NCI-H187 treated with DMSO at 0.1 percent for 48 hours (cell line): ENCODE measurements at places on chromosomes 6 and 20.

DNA sequence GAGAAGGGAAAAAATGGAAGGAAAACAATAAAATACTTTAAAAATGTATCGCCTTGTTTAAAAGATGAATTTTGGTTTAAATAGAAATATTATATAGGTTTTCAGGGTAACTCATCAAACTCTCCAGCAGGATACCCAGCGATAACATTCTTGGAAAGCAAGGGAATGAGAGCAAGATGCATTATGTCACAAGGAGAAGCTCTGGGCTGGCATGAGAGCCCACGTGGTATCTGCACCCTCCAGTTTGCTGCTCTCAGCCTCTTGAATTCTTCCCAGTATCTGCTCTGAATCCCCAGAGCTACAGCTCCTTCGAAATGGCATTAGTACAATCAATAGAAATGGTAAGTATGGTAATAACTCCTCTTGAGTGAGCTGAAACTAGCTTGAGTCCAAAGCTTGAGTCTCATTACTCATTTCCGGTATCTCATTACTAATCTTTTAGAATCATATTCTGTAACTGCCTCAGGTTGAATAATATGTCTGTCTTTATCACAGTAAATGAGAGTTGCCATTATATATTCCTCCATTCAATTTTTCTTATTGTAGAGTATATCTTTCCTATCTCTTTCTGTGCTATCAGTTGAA is 4.9 kb upstream of the TMEM242 start:
- no peak for DNase-seq

GRCh38 chr6:125533710-125534397 is 215.6 kb upstream of the HEY2 start:
- DNase-seq: no peak

DNA sequence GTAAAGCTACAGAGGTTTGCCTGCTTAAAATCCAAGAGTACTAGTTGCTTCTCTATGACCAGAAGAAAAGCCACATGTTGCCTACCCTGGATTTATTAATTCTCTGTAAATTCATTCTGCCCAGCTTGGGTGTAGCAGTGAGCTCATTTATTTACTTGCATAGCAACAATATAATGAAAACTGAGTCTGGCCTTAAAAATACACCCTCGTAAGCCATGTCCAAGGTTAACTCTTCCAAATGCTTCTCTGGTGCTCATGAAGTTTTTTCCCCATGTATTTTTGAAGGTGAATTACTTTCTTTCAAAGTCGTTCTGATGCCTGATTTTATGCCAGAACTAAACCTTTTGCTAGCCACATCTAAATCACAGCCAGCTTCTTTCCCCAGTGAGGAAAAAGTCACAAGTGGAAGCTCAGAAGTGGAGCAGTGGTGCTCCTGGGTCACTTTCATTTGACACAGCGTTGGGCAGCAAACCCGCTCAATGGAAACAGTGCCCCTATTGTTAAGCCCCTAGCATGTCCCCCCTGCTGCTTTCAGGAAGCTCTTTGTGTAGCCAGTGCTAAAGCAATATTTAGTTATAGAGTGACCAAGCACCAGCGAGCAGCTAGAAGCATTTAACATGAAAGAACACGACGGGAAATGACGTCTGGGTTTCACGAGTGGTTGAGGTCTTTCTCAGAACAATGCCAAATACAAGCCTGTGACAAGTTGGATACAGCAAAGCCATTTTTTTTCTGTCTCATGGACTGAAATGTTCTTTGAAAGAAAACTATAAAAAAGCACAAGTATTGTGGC is 29.8 kb downstream of the NEDD9 start:
- no peak for DNase-seq

DNA sequence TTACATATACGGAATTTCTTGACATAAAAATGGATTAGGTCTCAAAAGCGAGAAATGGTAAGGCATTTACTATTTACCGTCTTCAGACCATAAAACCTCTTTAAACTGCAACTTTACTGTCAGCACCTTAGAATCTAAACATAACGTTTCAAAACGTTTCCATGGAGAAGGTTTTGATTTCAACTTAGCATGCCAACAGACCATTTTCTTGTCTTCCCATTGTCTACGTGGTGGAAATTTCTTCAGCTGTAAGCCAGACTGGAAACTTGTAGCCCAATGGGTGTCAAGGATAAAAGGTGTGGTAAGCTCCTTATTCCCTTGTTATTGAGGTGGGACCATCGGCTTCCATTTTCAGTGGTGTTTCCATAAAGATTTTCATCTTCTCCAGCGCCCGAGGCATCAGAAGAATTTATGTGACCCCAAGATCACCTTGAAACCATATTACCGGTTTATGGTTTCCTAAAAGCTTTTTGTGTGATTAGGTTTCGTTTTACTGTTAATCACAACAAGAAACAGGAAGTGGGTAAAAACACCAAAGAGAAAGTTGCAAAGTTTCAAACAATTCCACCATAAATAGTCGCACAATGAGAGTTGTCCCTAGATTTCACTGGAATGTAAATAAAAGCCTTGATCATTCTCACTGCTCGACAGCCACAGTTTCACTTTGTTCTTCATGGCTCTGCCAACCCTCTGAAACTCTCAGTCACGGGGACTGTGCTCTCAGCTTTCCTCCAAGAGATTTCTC is 63.0 kb upstream of the CD2AP start:
- DNase-seq: no peak

- no peak for DNase-seq
Observed at GRCh38 chr6:132316970-132317369, 84.3 kb downstream of the MOXD1 start.

GRCh38 chr6:65979120-65979519 is 272.1 kb upstream of the EYS start:
- DNase-seq: no peak

DNA sequence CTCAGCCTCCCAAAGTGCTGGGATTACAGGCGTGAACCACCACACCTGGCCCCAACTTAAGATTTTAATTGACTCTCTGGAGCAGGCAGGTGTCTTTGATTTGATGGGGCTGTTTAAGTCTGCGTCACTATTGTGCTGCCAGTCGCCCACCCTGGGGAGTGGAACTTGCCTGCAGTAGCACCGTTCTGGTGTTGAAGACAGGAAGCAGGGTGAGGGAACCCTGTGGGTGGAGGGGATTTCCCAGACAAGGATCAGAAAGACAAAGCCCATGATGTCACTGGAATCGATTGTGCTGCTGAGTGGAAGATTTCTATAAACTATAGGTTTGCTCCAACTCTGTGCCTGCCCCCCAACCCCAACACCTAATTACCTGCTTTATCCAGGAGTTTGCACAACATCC is 11.0 kb downstream of the ALDH8A1 start:
- no peak for DNase-seq

DNA sequence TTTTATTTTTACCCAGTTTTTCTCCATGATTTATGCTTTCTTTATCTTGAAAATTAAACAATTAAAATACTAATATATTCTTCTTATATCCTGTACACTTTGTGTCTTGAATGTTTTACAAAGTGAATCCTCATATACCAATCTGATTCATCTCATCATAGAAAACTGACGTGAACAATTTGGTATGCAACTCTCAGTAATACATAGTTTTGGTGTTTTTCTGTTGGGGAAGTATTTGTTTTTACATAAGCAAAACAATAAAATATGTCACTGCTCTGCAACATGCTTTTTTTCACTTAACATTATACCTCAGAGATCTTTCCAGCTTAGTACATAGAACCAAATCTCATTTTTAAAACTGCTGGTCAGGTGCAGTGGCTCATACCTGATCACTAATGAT is 14.7 kb downstream of the DNAAF9 start:
- no peak for DNase-seq

GRCh38 chr6:150692604-150693003 is 92.9 kb downstream of the PLEKHG1 start:
- no peak for DNase-seq

DNA sequence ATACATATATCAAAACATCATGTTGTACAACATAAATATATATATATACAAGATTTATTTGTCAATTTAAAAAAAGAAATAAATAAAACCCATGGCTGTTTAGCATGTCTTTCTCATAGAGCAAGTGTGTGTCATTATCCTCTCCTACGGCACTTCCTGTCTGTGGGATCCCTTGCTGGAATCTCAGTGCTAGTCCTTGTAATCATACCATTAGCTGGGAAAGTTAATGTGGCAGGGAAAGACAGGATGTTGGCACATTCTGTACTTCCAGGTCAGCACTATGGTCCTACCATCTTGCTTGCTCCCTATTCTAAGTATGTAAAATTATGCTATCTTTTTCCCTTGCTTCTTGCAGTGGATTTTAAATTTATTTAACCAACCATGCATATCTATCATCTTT is 9.5 kb upstream of the SLC17A3 start:
- DNase-seq: no peak

- DNase-seq: no peak
Observed at GRCh38 chr6:83868639-83869038, 9.2 kb downstream of the CYB5R4 start.

DNA sequence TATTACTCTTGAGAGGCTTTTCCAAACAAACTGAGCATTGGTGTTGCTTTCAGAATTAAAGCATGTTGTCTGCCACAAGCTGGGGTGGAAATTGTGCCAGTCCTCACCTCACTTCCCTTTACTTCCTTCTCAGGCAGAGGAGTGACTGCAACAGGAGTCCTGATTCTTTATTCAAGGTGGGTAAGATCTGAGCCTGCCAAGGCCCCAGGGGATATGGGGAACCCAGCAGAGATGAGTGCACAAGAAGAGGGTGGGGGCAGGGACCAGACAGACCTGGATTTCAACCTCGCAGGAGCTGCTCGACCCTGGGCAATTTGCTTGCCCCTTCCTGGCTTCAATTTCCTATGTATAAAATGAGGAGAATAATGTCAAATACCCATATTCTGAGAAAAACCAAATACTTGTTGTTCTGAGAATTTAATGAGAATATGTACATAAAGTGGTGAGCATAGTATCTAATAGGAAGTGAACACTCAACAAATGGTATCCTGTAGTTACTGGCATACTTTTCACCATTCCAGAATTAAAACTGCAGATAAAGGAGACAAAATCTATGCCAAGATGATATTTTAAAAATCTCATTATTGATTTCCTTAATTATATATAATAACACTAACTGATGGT is 17.8 kb downstream of the MAN1A1 start:
- no peak for DNase-seq
